ENCODE measurements at places on chromosomes 2 and 18. TPM values are rescaled to one million over a fixed set of nuclear protein-coding genes. Genes with fewer than 3 reads are reported as not detected.

Gene PLGLB2
- total RNA-seq = 1.1 TPM

Gene REG3A
- not detected for total RNA-seq

Gene DYNAP
- 0.59 TPM for total RNA-seq

Gene LRRC30
- not detected for total RNA-seq

Gene TMEFF2
- not detected for total RNA-seq

Gene FAP
- total RNA-seq = 8.7 TPM

Gene GNLY
- not detected for total RNA-seq

Data from MCF 10A (cell line).